ENCODE measurements at places on chromosomes 1 and 21. TPM values are rescaled to one million over a fixed set of nuclear protein-coding genes. Genes with fewer than 3 reads are reported as not detected.

The FOXO6 gene
- 0.20 TPM for total RNA-seq

The KRTAP11-1 gene
- total RNA-seq: not detected

The FMO4 gene
- 1.2 TPM for total RNA-seq

The ZBTB37 gene
- total RNA-seq: 12.6 TPM

The NES gene
- total RNA-seq: not detected

The RNPEP gene
- 38.5 TPM for total RNA-seq

DNA sequence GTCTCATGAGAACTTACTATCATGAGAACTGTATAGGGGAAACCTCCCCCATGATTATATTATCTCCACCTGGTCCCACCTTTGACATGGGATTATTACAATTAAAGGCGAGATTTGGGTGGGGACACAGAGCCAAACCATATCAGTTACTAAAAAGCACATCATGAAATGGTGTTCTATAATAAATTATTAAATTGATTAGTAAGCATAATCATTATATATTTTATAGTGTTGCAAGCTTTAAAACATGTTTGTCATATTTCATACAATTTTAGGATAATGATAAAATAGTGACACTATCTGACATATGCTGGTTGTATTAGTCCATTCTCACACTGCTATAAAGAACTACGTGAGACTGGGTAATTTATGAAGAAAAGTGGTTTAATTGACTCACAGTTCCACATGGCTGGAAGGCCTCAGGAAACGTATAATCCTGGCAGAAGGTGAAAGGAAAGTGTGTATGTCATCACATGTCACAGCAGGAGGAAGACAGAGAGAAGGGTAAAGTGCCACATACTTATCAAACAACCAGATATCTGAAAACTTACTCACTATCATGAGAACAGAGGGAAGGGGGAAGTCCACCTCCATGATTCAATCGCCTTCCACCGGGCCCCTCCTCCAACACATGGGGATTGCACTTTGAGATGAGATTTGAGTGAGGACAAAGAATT, 539.2 kb upstream of the OLFM3 start:
- no peak for DNase-seq

DNA sequence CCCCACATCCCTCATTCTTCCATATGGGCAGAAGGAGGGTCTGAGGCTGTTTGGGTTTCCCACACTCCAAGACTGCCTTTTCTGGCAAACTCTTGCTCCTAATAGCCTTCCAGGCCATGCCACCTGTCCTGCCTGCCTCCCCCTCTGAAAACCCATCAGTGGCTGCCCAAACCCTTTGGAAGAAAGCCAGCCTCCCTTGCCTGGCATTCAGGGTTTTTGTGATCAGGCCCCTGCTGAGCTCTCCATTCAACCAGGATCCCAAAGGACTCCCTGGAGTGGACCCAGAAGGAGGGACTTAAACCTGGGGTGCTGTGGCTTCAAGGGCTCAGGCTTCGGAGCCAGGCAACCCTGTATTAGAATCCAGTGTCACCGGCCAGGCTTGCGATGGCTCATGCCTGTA, 4.2 kb upstream of the GUCA2A start:
- DNase-seq: no peak

- no peak for DNase-seq
Observed at GRCh38 chr1:39250460-39251240, 46.2 kb downstream of the MACF1 start.

GRCh38 chr1:169160845-169161495, 54.5 kb downstream of the ATP1B1 start:
- DNase-seq: no peak

- DNase-seq: no peak
Observed at GRCh38 chr1:70091811-70092210, 113.6 kb downstream of the LRRC40 start.

- DNase-seq: no peak
Observed at GRCh38 chr1:196535727-196536126, 72.5 kb downstream of the KCNT2 start.
